Globus pallidus (tissue), 1 donor: ENCODE measurements at places on chromosomes 7 and 10.

- DNase-seq, result no peak
Observed at GRCh38 chr7:15567652-15568051, 5.8 kb upstream of the AGMO start.

GRCh38 chr10:130834170-130834569, 477.4 kb downstream of the TCERG1L start:
- no peak for DNase-seq

DNA sequence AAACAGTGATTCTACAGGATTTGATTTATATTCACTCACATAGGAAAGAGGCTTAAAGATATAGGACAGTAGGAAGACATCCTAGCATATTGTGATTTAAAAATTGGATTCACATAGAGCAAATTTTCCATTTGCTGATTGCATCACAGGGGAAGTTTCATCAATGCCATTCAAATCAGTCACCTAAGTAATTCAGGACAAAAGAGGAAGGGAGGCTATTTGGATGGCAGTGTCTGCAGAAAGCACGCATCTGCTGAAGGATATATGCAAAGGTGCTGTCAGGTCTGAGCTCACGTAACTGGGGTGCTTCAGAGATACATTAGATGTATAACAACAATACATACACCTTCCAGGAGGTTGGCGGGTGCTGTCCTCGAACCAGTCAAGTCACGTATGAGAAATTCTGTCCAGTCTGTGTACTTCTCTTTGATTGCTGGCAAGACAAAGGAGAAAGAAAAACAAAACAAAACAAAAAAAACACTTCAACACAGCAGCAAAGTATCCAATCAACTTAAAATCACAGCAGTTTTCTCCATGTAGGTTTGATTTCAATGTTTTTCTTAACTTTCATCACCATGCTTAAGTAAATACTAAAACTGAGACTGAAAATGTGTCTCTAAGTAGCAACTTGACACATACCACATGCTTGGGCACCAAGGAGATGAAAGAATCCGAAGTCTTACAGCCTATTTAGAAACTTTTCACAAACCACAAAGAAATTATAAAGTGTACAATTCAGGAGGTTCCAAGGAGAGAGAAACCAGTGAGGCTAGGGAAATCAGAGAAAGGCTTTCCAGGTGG, 125.1 kb downstream of the SFMBT2 start:
- no peak for DNase-seq

DNA sequence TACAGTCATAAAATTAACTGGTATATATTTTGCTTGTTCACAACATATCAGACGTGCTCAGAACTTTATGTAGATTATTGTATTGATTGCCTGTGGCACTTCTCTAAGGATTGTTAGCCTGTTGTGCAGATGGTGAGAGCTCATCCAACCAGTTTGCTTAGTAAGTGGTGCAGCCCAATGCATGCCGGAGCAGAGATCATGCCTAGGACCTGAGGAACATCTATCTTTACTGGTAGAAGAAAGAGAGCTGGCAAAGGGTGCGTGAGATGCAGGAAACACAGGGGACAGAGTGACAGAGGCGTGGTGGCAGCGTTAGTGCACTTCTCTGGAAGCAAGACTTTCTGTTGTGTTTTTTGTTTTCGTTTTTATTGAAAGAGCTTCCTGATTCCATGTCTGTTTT, 35.9 kb downstream of the CCM2 start:
- DNase-seq, result no peak

DNA sequence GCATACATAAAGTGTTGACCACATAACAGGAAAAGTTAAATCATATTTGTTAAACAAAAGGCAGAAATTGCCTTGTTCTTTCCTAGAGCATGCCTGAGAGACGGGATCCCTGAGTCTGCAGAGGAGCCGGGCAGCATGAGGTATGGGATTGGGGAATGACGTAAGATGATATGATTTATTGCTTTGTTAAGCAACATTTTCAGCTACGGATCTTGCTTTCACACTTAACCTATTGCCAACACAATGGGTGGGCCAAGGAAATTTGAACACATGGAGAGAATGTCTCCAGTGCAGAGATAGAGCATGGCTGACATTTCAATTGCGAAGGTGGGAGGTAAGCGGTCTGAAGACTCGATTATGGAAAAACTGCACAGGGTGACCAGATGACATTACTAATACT, 76.7 kb downstream of the EMX2 start:
- no peak for DNase-seq

DNA sequence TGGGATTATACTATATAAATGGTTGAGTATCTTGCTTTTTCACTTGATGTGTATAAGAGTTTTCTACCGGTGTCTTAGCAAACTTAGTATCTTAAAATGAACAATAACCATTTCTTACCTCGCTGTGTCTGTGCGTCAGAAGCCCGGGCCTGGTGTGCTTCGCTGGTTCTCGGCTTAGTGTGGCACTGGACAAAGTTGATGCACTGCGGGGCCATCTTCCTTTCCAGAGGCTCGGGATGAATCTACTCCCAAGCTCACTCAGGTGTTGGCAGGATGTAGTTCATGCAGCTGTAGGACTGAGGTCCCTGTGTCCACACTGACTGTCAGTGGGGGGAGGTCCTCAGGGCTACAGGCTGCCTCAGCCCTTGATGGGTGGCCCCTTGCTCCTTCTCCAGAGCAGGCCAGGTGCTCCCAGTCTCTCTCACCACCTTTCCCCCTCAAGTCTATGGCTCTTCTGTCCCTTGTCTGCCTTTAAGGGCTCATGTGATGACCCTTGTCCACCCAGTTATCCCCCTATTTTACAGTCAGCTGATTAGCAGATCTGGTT, 227.8 kb downstream of the GLRX3 start:
- no peak for DNase-seq

DNA sequence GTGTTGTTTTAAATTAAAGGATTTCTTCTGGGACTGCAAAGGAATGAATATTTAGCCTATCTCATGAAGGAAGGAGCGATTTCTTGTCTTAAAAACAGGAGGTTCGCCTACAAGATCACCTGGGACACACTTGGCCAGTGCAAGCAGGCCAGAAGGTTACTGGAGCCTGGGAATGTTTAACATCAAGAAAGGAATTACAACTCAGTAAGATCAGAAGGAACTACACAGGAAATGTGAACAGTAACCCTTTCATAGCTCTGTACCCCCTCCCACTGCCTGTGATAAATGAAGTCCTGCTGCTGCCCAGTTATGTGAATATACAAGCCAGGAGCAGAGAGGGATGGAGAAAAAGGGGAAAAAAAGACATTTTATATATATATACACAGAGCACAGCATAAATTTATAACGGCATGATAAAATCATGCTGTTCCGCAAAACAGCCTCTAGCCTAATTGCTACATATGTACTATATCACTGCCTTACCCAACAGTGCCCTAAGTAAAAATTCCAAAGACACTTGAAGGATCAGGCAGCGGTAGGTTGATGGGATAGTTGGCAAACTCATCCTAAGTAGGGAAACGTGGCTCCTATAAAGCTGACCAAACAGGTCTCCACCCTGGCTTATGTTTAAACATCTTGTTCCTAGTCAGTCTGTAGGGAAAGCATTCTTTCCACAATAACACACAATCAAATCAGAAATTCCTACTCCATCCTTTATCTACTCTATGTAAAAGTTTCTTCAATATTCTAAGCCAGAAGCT, 63.8 kb downstream of the ZNF438 start:
- DNase-seq, result no peak

GRCh38 chr10:46226232-46226631, 60.6 kb upstream of the ANTXRL start:
- DNase-seq, result no peak

GRCh38 chr10:61643316-61643751, 19.4 kb upstream of the CABCOCO1 start:
- DNase-seq, result no peak

DNA sequence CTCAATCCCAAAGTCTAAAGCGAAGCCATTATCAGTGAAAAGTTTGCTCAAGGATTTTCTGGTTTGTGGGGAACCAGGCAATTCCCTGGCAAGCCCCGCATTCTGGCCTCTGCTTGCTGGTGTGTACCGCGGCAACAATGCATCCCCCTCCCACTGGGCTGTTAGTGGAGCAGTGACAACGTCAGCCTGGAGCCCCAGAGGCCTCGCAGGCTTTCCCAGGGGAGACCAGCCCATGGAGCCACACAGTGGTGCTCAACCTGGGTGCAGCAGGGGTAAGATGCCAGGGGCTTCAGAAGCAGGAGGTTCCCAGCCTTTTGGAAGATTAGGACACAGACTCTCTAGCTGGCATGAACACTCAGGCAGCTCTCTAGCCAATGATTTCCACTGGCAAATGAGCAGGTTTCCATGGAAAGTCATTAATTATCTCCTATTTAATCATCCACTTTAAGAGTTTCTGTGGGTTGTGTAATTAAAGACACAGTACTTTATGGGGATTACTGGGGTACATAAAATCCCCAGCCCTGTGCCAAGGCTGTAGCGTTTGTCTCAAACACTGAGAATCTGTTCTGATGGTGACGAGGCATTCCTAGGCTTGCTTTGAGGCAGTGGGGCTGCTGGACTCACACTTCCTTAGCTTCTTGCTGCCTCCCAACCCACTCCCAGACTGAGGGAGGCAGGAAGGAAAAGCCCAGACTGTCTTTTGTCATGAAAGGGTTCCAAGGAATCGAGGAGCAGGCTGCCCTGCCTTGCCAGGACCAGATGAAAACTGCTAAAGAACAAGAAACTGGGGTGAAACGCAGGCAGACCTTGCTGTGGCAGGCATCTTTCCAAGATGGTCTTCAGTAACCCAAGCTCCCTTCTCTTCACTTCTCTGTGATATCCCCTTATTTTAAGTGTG, 411.9 kb upstream of the SHH start:
- no peak for DNase-seq

GRCh38 chr7:85262891-85263290, 76.0 kb upstream of the SEMA3D start:
- DNase-seq, result no peak

DNA sequence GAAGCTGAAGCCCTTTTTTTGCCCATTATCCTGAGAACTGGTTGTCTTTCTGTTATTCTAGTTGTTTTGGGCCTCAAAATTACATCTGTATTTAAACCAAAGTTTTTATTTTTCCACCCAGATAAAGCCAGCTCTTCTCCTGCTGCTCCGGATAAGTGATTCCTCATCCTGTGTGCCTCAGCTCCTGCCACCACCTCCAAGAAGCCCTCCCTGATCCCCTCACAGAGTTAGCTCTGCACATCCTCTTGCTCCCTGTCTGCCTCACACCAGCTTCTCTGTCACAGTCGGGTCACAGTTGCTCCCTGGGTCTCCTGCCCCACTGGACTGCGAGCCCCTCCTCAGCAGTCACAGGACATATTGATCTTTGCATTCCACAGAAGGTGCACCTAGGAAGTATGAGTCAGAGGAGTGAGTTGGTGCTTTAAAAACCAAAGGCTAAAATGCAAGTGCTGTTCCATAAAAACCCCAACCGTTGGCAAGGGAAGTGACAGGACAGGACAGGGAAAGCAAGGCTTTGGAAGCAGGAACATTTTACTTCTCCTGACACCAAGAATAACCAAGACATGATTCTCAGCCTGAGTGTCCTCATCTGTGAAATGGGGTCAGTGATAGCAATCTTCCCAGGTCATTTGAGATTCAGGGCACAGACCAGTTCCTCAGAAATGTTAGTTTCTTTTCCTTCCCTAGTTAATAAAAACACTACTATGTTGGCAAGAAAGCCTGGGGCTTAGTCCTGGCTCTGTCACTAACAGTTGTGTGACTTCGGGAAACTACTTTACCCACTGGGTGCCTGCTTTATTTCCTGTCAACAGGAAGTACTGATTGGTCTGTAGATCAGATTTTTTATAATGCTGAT, 36.5 kb upstream of the EEPD1 start:
- DNase-seq, result no peak

DNA sequence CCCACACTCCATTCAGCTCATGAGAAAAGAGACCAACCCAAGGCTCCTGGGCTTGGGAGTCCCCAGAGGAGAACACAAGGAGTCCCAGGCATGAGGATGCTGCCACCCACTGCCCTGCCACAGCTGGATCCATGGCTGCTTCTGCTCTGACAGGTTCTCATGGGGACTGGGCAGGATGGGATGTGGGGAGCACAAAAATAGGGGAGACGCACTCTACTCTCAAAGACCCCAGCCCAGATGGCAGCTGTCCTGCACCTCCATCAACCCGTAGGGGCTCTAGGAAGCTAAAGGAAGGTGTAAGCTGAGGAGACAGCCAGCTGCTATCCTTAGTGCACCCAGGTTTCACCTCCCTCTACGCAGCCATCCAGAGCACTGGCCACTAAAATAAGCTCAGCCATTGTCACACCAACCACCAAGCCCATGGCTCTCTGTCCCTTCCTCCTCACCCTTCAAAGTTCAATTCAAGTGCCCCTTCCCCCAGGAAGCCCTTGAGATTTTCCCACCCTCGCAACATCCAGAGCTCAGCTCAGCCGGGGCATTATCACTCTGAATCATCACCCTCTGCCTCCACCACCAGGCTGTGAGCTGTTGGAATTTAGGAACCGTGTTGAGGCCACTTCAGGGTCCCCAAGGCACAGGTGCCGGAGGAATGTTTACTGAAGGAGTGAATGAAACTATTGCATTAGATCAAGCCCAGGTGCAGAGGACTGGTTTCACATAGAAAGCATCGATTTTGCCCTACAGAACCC, 142.1 kb downstream of the GRID1 start:
- no peak for DNase-seq

- DNase-seq, result no peak
Observed at GRCh38 chr7:158123214-158123613, 464.4 kb downstream of the PTPRN2 start.

- no peak for DNase-seq
Observed at GRCh38 chr7:151080067-151080521, 515 bp downstream of the FASTK start.

DNA sequence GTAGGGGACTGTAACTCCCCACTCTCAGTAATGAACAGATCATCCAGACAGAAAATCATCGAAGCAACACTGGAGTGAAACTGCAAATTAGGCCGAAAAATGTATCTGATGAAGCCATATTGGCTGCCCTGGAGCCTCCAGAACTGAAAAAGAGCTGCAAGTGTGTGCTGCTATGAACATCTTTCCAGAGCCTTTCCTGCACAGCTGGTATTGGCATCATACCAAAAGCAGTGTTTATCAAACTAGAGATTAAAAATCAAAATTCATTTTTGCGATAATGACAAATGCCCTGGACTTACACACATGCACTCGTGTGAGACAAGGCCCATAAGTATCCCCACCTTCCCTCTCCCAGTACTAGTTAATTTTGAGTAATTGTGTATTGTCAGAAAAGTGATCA, 6.8 kb upstream of the CLDN12 start:
- no peak for DNase-seq

DNA sequence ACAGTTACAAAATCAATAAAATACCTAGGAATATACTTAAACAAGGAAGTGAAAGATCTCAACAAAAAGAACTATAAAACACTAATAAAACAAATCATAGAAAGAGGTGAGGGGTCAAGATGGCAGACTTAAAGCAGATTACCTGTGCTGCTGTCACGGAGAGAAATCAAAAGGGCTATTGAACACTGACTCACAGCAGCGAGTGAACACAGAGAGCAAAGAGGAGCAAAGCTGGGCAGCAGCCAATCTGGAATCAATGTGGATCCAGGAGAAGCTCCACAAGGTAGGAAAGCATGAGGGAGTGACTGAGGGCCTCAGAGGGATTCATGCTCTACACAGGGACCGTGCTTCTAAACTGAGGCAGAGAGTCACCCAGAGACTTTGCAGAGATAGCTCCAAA, 562.0 kb upstream of the SEMA3D start:
- no peak for DNase-seq

GRCh38 chr10:97805096-97805884, 33.5 kb upstream of the SFRP5 start:
- DNase-seq, result no peak

- no peak for DNase-seq
Observed at GRCh38 chr10:117431160-117431559, 55.9 kb upstream of the PDZD8 start.
